ENCODE measurements at places on chromosomes 12 and 14.
A peak's percentile ranks its signal among the peaks of the same experiment; 100 is the strongest.

DNA sequence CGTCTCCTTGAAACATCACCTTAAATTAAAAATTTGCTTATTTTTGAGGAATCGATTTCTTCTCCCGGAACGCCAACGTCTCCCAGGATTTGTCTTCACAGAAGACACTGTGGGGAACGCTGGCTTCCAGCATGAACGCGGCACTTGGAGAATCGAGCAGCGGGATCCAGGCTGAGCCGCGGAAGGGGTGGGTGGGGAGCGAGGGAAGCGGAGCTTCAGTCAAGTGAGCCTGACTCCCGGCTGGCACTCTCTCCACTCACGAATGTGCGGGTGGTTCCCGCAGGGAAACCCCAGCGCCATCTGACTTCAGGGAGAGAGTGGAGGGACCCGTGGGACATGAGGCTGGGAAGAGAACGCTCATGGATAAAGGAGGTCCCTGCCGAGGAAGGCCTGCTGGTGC is 506.0 kb upstream of the TMEM132C start:
- no peak for DNase-seq

GRCh38 chr14:72745546-72745945 is 148.4 kb downstream of the DPF3 start:
- DNase-seq = no peak

GRCh38 chr12:104672096-104672445 is 215.3 kb downstream of the CHST11 start:
- no peak for DNase-seq

- no peak for DNase-seq
Observed at GRCh38 chr12:96241846-96242256, 47.7 kb downstream of the ELK3 start.

DNA sequence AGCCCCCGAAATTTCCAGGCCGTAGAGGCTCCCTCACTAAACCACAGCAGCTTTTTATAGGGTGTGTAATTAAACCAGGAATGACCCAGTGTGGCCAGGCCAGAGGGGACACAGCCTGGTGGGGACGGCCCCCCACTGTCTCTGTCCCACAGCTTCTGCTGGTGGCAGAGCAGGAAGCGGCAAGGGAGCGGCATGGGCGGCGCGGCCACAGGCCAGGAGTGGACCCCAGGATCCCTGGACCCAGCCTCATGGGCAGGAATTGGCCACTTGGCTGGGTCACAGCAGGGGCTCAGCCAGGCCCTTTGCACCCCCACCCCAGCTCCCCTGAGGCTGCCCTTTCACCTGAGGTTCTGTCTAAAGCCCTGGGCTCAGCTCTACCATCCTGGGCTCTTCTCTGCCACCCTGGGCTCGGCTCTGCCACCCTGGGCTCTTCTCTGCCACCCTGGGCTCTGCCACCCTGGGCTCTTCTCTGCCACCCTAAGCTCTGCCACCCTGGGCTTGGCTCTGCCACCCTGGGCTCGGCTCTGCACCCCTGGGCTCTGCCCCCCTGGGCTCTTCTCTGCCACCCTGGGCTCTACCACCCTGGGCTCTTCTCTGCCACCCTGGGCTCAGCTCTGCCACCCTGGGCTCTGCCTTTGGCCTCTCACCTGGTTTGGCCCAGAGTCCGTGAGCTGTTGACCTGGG is 39.3 kb downstream of the FBRSL1 start:
- no peak for DNase-seq

DNA sequence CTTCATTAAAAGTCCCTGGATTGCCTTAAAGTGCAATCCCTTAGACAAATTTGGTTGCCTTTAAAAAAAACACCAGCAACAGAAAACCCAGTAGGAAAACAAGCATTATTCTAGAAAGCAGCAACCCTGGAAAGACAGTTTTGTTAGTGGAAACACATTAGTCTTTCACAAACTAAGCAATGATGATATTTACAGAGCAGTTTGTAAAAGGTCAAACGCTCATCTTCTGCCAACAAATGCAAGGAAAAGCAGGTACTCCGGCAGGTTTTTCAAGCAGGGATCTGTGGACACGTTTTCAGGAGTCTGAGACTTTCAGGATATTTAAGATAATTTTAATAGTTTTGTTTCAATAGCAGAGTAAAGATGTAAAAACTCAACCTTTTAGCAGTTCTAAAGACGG is 202.2 kb downstream of the EXOC5 start:
- no peak for DNase-seq

GRCh38 chr12:46921764-46922133 is 96.0 kb upstream of the SLC38A4 start:
- DNase-seq = no peak

DNA sequence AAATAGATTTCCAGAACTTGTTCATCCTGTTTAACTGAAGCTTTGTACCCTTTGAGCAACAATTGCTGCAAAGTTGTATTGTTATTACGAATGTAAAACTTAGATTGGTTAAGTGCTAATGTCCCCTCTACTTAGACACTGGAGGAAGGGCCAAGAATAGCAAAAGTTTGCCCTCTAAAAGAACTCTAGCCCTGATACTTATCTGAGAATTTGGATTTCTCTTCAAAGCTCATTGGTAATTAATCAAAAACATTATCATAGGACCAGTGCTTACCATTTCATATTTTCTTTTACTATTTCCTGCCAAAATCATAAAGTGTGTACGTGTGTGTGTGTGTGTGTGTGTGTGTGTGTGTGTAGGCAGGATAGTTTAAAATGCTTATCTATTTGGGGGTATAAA is 58.2 kb downstream of the LMNTD1 start:
- DNase-seq = no peak

DNA sequence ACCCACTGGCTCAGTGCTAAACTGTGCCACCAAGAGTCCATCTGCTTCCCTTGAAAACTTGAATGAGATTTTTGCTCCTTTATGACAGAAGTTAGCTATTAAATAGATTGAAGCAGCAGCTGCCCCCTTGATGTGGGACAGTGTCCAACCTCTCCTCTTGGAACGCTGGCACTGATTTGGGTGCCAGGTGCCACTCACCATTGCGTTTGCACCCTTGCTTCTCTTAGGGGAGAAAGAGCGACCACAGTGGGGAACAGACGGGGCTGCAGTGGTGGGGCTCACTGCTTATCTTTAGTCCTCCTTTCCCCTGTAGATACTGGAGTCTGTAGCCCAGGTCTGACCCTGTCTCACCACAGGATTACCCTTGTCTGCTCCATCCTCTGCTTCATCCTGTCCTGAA is 9.4 kb downstream of the EP400 start:
- DNase-seq = no peak

GRCh38 chr12:120167529-120168095 is 26.9 kb downstream of the GCN1 start:
- no peak for DNase-seq

DNA sequence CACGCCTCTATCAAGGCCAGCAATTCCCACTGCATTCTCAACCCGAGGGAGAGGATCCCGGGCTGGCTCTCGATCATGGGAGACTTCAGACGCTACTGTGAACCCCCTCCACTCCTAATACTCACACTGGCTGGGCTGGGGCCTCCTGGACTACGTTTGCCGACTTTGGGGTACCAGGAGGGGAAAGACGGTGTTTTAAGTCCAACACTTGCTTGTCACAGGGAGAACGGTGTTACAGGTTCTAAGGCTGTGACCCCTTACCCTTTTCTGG is 463 bp downstream of the NACA start:
- DNase-seq = no peak

GRCh38 chr12:27303139-27304111 is 29.2 kb upstream of the BMAL2 start:
- DNase-seq = no peak

- DNase-seq = no peak
Observed at GRCh38 chr12:15561396-15561795, 227.8 kb downstream of the EPS8 start.

DNA sequence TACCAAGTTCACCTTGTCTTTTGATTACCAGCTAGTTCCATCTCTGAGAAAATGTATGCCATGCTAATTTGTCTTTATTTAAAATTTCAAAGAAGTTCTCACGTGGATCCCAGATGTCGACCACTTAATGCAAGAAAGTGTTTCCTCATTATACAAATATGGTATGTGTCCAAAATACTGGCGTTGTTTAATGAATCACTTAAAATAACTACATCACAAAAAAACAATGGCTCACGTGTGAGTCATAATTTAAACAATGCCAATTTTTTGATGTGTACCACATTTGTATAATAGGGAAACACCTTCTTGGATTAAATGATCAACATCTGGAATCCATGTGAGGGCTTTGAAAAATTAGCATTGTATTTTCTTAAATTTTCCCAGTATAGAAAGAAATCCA is 40.8 kb downstream of the DBX2 start:
- no peak for DNase-seq

- peak; percentile 5 for DNase-seq
Observed at GRCh38 chr12:67025543-67026114, 243.5 kb upstream of the CAND1 start.

GRCh38 chr12:20883288-20883687 is 72.8 kb downstream of the SLCO1B3 start:
- no peak for DNase-seq

DNA sequence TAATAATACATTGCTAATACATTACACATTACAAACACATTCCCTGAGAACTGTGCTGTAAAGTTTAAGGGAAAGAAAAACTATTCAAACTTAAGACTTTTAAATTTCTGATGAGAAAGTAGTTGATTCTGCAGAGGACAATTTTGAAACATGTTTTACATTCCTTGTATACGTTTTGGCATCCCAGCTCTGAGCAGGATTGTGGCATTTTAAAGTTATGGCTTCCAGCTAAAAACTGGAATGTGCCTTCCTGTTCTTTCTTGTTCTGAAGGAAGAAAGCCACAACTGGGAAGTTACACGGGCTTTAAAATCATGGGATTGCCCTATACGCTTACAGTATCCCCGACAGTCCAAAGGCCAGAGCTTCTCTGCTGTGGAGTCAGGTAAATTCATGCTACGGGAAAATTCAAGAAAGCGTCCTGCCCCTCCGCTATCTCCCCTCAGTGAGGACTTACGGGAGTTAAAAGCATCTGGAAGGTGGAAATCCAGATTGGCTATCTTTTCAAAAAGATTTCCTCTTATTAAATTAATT is 10.8 kb upstream of the KLHL42 start:
- DNase-seq = no peak

GRCh38 chr14:36719823-36720222 is 58.2 kb downstream of the PAX9 start:
- DNase-seq = no peak

DNA sequence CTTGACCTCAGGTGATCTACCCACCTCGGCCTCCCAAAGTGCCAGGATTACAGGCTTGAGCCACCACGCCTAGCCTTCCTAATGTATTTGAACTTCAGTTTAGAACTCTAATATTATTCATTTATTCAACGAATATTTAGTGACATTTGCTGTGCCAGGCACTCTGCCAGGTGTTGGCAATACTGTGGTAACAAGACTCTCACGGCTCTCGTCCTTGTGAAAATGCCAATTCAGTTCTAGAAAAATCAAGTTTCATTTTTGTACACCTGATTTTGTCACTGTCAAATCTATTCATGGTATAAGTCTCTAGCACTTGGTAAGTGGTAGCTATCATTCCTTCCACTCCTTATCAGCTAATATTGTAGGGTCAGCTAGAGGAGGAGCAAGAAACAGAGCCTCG is 6.3 kb upstream of the PWP1 start:
- no peak for DNase-seq

DNA sequence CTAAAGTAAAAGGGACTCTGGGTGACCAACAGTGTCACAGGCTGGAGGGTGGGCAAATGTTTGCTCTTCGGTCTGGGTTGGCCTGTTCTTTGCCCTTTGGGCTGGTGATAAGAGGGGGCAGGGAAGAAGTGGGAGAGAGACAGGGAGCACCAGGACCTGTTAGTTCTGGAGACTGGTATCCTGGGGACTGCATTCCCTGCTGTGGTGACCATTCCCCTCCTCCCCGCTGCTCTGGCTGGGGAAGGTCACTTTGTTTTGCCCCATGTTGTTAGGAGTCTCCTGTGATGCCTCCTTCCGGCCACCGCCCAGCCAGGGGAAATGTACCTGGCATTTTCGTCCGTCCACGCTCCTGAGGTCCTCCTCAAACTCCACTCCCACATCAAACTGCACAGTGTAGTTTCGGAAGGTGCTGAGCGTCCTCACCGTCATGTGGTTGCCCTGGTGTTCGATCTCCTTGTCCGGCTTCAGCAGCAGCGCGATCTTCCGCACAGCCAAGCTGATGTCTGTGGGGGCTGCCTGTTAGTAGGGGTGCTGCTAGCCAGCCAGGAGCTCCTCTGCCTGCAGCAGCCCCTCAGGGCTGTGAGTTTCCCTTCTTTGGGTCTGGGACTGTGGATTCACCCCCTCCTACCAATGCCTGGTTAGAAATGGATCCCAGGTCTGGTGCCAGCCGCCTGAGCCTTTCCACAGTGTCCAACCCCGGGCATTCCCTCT is 618 bp downstream of the RBP5 start:
- no peak for DNase-seq

DNA sequence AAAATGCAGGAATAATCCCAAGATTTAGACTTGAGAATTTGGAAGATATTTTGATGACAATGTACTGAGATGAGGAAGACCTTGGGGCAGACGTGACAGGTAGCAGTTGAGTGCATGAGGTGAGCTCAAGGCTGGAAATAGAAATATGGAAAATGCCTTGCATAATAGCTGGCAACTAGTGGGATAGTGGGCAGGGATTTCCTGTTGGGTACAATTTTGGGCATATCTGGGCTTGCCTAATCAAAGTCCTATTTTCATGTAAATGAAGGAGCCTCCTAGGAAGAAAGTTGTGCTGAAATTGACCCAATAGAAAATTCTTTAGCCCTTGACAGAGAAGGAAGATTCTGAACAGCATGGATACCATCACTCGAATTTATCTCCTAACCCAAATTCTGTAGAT is 6.4 kb upstream of the GLIPR1 start:
- no peak for DNase-seq

DNA sequence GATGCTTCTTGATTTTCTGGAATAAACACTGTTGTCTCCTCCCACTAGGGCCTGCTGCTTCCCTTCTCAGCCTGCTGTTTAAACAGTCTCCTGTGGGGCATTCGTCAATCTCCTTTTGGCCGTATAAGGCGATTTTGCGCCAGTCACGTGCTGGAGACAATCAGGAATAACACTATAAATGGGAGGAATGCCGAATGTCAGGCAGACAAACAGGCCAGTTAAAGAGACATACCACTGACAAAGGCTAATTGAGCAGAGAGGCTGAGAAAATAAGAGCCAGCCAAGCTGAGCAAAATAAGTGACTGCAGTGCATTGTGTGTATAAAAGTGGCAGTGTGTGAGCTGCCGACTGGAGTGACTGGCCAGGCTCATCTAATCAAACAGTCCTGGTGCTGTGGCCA is 23.3 kb downstream of the DMAC2L start:
- no peak for DNase-seq
